ENCODE measurements at places on chromosomes 5 and 9.

DNA sequence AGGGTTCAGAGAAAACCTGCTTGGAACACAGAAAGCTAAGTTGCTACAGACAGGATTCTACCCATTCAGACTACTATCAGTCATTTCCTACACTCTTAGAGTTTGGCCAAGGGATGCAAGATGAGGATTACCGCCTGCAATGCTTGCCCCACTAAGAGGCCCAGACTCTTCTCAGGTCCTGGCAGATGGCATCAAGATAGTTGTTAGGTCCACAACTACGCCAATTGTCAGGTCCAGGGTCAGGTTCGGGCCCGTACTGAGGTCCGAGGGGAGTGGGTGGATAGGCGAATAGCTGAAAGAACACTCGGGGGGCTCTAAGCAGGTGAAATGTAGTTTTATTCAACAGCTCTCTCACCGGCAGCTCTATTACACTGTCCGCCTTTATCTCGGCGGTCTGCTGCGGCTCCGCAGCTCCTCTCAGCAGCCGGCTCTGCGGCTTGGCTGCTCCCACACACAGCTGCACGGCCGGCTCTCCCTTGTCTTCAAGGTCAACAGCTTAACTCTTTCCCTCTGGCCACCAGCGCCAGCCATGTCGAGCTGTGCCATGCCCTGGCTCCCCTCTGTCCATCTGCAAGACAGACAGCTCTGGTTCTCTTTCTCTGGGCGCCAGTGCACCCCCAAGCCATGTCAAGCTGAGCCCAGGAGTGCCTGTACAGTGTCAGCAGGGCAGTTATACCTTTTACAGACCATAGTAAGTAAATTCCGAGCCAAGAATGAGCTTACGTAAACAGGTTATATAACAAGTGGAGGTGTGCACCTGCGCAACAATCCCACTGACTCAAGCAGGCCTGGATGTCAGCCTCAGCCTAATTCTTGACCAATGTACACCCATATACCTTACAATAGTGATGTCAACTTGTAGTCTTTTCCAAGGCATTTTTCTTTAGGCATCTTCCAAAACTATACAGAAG lies 24.0 kb downstream of the ENC1 start:
- DNase-seq: no peak

GRCh38 chr5:56838409-56839039 lies 23.2 kb downstream of the MAP3K1 start:
- DNase-seq: no peak

DNA sequence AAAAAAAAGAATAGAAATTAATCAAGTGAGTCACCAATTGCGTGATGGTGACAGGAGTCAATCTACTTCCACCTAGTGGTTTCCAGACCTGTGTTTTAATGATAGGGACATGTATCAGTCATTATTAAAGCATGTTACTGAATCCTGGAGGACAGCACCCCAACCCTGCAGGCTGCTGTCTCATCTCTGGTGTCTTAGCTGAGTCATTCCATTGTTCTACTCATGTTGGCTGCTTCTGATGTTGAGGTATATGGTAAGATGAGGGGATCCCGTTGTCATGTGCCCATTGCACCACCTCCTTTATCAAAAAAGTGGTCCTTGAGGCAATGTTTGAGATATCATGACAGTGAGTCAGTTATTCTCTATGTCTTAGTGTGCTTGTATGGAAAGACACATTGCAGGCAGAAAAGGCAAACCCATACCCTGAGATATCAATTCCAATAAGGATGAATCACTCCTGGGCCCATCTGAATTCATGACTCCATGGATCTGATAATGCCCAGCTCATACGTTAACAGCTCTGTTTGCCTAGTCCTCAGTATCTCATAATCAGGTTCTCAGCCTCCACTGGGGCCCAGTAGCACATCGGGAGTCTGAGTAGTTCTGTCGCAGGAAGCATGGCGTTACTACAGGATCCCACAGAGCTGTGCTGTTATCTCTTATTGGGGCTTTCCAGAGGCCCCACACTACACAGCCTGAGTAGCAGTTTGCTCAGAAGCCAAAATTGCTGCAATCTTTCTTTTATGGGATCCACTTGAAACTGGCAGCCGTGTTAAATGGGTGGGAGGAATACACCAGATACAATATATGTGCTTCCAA lies 31.2 kb downstream of the HMGCS1 start:
- DNase-seq: no peak

DNA sequence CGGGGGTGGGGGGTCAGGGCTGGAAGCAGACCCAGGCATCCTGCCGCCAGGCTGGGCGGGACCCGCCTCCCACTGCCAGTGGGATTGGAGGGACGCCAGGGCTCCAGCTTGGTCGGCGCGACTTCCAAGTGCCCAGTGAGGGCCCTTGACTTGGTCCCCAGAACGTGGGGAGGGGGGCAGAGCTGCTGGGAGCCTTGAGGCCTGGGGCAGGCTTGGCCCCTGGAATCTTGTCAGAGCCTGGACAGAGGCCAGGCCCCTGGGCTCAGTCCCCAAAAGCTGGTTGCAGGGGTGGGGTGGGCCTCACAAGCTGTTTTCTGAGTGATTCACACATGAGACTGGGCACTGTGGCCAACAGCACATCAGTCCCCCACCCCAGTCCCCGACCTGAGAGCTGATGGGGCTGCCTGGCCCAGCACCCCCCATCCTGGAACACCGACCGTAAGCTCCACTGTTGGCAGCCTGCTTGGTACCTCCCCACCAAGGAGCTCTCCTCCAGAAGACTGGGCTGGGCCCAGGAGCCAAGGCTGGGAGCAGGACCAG lies 526 bp downstream of the CLIC3 start:
- DNase-seq: no peak

DNA sequence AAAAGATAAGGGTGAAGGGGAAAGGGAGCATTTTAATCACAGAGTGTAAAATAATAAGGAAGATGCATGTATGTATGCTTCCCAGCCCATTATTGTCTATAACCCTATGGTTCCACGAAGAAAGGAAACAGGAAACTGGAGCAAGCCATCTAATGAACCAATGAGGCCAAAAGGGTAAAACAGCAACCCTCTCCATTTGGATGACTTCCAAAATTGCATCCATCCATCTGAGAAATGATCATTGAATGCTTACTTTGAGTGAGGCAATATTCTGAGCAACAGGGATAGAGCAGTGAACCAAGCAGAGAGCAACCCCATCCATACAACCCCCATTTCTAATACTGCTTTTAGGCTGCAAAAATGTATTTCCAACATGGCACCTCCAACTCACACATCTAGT lies 46.9 kb downstream of the ARL15 start:
- no peak for DNase-seq

DNA sequence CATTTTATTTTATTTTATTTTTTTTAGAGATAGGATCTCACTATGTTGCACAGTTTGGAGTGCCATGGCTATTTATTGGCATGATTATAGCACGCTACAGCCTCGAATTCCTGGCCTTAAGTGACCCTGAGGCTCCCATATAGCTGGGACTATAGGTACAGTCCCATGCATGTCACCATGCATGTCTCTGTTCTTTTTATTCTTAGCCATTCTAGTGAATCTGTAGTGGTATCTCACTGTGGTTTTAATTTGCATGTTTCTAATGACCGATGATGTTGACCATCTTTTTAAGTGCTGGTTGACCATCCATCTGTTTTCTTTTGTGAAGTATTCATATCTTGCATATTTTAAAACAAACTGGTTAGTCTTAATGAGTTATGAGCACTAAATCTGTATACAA lies 76.1 kb downstream of the SLC44A1 start:
- DNase-seq: no peak

GRCh38 chr5:105101577-105101976 lies 1539.0 kb upstream of the NUDT12 start:
- no peak for DNase-seq

DNA sequence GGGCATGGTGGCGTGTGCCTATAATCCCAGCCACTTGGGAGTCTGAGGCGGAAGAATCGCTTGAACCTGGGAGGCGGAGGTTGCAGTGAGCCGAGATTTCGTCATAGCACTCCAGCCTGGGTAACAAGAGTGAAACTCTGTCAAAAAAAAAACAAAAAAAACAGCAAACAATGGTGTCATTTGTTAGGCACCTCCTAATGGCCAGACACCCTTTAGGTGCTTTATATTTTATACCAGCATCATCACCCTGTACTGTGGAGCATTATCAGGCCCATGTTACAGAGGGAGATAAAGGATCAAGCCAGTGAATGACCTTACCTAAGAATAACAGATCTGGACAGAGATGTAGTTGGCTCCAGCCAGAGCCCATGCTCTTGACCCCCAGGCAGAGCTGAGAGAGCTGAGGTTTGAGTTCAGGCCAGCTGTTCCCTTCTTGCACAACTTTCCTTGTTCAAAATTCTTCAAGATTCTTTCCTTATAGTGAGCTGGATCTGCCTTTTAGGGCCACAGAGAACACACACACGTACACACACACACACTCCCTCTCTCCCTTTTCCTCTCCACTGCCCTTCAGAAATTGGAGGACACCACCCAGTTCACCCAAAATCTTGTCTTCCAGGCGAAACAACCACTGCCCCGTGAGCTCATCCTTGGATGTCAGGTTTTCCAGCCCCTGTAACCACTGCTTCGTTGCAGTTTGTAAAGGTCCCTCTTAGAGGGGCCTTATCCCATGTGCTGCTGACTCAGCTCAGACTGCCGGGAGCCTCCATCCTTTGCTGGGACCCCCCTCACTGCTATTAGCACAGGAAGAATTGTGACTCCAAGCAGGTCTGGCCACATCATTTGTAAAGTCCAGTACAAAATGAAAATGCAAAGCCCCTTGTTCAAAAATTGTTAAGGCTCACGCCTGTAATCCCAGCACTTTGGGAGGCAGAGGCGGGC lies 10.4 kb upstream of the PTGES start:
- no peak for DNase-seq

GRCh38 chr5:150653145-150653761 lies 7.8 kb upstream of the MYOZ3 start:
- DNase-seq: no peak

- no peak for DNase-seq
Observed at GRCh38 chr5:116360008-116360853, 214.4 kb downstream of the SEMA6A start.

DNA sequence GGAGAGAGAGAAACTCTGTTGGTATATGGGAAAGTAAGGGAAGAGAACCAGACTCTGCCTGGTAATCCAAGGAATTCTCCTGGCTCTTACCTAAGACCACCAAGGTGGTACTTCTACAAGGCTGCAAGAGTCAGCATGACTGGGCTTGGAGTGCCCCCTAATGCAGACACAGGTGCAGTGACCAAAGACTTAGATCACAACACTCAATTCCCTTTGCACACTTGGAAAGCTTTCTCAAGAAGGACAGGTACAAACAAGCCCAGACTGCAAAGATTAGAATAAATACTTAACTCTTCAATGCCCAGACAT lies 25.2 kb downstream of the UGT3A2 start:
- DNase-seq: no peak

DNA sequence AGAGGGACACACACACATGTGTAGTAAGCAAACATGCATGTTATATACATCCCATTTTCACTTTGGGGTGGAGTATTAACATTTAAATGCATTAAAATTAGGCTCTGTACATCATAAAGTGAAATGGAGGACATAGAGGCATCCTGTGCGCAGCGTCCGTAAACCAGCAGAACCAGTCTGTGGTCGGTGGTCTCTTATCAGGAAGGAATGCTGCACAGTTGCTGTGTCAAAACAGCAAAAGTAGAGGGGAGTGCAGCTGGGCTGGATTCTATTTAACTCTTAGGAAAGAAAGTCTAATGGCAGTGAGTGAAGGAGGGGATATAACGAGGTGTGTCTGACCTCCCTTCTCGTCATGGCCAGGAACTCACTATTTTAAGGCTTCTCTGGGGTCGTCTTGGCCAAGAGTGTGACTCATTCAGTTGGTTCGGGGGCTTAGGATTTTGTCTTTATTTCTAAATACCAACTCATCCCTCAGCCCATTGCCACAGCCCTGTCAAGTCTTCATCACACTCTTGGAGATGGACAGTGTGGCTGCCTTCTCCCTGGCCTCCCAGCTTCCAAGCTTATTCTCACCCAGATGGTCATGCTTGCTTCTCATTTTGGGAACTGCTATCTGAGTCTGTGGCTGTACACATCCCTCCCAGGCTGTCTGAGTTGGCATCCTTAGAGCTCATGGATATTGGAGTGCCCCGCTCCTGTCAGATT lies 20.1 kb upstream of the CXCL14 start:
- DNase-seq: peak; percentile 35

GRCh38 chr5:180523629-180524466 lies 29.7 kb downstream of the CNOT6 start:
- no peak for DNase-seq

GRCh38 chr9:19232823-19233194 lies 2.3 kb downstream of the DENND4C start:
- DNase-seq: no peak

DNA sequence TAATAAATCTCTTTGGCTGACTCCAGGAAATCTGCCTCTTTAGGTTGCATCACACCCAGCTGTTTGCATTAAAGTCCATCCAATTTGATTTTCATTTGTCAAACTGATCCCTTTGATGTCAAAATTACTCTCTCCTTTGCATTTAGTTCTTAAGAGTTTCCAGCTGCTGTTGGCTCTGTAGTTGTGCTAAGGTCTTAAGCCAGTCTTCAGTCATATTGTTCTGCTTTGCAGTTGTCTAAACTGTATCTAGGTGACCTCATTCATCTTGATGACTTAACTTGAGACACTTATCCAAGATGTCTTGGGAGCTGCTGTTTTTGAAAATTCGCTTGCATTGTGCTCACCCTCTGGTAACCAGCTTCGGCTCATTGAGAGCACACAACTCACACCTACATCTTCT lies 386.9 kb upstream of the TLE4 start:
- DNase-seq: no peak

GRCh38 chr9:115022760-115023434 lies 92.5 kb upstream of the TNFSF8 start:
- no peak for DNase-seq

DNA sequence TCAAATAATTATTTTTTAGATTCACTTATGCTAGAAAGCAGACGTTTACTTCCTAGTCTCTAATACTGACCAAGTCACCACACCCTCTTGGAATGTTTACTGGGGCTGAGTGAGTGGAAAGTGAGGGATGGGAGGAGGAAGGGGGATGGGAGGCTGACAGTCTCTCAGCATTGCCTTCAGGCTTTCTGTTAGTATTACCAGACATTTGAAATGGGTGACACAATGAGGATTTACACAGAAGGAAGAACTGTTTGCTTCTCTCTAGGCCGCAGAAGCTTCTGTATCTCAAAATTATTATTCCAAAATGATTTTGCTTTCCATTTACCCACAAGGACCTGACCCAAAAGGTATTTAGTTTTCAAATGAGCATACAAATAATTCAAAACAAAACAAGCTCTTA lies 232.8 kb upstream of the ZNF608 start:
- no peak for DNase-seq

- no peak for DNase-seq
Observed at GRCh38 chr5:137092831-137093230, 406.3 kb downstream of the SPOCK1 start.

DNA sequence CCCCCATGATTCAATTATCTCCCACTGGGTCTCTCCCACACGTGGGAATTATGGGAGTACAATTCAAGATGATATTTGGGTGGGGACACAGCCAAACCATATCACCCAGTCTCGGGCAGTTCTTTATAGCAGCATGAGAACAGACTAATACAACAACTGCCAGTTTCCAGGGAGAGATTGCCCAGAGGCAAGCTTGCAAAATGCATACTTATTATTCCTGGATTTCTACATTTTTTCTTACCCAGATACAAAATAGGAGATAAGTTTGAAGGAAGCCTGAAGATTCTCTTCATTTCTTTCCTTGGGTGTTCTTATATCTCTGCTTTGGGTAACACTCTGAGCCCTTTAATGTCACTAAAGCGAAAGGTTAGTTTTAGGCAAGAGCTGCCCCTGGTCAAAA lies 691.2 kb downstream of the TAF11L14 start:
- no peak for DNase-seq
